ENCODE measurements at places on chromosomes 3 and 15.
A peak's percentile ranks its signal among the peaks of the same experiment; 100 is the strongest.

GRCh38 chr3:134650431-134651346 is at the start of gene KY:
TSS of gene KY (minus strand) at chr3:134651022. CDS start at chr3:134650960, 62 bp downstream.
- DNase-seq = peak; percentile 49

GRCh38 chr3:31704591-31705179 is 172.0 kb downstream of the STT3B start:
- peak; percentile 74 for DNase-seq

GRCh38 chr15:62711691-62712454 is 330.7 kb upstream of the TPM1 start:
- peak; percentile 18 for DNase-seq

- DNase-seq = no peak
Measured at GRCh38 chr15:25635191-25635590, 196.4 kb upstream of the UBE3A start.

GRCh38 chr3:107452436-107452835 is 70.3 kb upstream of the BBX start:
- peak; percentile 35 for DNase-seq

DNA sequence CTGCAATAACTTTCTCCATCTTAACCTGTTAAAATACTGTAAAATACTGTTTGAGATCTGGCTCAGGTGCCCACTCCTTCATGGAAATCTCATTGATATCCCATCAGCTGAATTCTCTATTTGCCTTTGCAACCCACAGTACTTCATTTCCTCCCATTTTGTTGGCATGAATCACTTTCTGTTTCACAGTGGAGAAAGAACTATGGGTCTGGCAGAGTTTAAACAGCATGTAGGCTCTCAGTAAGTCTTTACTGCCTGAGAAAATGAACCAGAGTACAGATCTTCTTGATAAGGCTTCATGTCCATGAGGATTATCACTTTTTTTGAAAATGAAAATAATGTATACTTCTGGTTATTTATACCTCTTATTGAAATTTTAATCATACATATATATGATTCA is 245.9 kb downstream of the NAALADL2 start:
- peak; percentile 36 for DNase-seq

DNA sequence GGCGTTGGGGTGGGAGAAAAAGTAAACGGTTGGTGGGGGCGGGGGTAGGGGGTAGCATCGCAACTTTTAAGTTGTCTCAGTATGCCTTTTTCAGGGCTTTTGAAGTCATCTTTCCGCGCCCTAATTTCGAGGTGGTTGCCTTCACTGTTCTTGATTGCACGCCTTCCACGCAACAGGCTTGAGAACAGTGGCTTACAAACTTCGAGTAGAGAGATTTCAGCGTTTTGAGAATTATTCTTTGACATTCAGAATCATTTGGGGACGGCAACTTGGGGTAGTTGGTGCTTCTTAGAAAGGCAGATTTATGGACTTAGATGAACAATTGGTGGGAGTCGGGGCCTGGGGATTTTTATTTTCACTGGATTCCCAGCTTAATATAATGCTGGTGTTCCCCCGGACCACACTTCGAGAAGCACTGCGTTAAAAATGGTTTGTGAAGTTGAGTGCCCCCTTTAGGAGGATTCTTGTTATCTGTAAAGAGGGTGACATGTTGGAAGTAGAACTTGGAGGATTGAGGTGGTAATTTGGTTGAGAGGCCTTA is 880 bp downstream of the PPP4R2 start:
- DNase-seq = peak; percentile 85

DNA sequence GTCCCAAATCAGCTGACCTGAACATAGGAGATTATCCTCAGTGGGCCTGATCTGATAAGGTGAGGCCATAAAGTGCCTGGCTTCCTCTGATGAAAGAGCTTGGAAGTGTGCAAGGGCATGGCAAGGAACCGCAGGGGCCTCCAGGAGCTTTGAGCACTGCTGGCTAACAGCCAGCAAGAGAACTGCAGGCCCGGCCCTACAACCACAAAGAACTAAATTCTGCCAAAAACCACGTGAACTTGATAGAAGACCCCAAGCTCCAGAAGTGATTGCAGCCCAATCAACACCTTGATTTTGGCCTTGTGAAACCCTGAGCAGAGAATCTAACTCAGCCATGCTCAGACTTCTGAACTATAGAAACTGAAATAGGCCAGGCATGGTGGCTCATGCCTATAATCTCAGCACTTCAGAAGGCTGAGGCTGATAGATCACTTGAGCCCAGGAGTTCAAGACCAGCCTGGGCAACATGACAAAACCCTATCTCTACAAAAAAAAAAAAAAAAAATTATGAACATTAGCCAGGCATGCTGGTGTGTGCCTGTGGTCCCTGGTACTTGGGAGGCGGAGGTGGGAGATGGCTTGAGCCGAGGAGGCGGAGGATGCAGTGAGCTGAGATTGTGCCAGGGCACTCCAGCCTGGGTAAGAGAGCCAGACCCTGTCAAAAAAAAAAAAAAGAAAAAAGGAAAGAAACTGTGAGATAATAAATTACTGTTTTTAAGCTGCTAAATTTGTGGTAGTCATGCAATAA is 7.7 kb upstream of the DIS3L start:
- no peak for DNase-seq

DNA sequence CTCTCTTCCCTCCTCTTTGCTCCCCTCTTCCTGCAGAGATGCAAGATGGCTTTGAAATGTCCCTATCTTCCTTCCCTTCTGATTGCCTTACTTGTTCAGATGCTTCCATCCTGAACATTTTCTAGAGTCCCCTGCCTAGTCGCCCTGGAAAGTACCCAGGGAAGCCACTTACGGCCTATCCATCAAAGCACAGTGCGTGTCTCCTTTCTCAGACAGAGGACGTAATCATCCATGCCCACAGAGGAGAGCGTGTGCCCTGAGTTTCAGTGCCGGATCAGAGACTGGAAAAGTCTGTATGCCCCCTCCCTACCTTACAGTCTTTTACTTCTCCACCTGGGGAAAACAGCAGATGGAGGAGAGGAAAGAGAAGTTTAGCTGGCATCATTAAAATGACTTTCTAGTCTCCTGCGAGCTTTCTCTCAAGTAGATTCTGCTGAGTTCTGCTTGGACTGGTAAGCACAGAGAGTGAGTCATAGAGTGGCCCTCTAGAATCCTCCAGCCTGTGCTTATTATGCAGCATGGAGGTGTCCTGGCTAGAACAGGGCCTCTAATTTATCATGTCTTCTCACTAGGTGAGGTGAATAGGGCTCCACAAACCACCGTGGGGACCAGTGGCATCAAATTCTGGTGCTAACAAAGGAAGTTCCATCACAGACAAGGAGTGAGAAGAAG is 114.6 kb downstream of the SLCO3A1 start:
- peak; percentile 26 for DNase-seq
